ENCODE measurements at places on chromosomes 12 and 14.
A peak's percentile ranks its signal among the peaks of the same experiment; 100 is the strongest.

DNA sequence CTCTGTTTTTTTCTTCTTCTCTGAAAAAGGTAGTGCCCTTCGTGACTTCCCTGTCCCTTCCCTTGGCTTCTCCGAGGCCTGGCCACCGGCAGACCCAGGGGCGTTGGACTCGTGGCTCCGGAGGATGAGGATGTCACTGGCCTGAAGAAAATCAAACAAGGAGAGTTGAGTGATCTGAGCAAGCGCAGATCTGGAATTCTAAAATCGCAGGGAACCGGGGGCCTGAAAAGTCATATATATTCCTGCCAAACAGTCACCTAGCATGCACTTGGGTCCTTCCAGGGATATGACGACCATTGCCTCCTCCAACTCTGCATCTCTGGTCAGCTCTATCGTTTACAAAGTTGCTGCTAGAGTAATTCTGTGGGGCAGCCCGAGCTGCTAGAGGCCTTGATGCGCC lies 5.2 kb upstream of the PNMA1 start:
- no peak for DNase-seq

DNA sequence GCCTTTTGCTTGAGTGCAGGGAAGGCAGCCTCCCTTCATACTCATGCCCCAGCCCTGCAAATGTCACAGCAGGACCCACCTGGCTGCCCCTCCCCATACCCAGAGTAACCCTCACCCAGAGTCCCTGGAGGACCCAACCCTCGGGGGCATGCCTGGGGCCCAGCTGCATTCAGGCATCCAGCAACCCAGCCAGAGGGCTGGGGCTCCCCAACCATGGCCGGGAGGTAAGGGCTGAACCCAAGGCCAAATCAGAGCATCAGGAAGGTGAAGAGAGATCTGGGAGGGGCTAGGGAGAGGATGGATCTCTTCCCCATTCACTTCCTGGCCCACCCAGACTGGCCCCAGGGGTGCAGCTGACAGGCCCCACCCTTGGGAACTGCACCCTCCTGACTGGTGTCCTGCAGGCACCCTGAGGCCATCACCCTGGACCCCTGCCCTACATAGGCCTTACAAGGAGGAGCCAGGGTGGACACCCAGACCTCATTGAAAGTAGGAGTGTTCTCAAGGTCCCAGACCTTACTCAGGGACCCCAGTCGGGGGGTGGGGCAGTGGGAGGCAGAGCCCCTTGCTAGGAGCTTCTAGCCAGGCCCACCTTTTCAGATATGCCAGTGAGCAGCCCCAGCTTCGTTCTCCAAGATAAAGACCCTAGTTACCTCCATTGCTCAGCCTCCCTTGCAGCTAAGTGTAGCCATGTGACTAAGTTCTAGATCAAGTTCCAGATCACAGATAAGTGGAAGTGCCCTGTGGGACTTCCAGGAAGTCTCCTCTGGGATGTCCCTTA lies 849 bp upstream of the PLD4 start:
- DNase-seq: no peak

- DNase-seq: no peak
Observed at GRCh38 chr12:123971770-123972456, 718 bp downstream of the CCDC92 start.

DNA sequence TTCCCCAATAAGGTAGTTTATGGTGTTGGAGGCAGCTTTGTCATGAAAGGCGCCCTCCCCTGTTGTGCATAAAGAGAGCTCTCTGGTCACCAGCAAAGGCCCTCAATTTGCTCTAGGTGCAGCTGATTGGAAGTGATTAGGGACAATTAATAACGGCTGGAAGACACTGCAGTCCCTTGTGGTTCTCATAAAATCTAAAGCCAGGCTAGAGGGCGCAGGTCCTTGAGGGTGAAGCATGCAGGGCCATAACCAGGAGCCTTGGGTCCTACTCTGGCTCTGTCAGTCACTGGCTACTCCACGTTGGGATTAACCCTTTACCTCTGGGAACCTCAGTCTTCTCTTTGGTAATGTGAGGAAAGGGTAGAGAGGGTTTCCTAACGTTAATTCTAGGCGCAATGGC lies 1.9 kb downstream of the DAAM1 start:
- DNase-seq: no peak

DNA sequence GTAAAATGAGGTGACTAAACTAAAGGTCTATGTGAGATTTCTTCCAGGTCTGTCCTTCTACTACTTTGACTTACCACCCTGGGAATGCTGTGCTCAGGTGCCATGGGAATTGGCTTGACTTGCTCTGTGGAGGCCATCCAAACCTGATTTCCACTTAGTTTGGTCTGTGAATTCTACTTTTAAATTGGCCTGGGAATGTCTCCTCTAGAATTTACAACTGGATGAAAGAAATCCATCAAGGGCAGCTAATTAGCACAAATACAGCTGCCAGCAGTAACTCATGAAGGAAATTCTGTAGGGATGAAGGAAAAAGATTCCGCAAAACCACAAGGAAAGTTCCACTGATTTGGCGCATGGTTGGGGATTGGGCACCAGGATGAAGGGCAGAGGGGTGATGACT lies 31.7 kb upstream of the FRMD6 start:
- DNase-seq: no peak

GRCh38 chr14:97138801-97139200 lies 341.6 kb downstream of the VRK1 start:
- DNase-seq: no peak

- DNase-seq: no peak
Observed at GRCh38 chr14:92850492-92850891, 56.4 kb downstream of the GOLGA5 start.

GRCh38 chr14:75392686-75393641 lies 34.9 kb upstream of the JDP2 start:
- no peak for DNase-seq

DNA sequence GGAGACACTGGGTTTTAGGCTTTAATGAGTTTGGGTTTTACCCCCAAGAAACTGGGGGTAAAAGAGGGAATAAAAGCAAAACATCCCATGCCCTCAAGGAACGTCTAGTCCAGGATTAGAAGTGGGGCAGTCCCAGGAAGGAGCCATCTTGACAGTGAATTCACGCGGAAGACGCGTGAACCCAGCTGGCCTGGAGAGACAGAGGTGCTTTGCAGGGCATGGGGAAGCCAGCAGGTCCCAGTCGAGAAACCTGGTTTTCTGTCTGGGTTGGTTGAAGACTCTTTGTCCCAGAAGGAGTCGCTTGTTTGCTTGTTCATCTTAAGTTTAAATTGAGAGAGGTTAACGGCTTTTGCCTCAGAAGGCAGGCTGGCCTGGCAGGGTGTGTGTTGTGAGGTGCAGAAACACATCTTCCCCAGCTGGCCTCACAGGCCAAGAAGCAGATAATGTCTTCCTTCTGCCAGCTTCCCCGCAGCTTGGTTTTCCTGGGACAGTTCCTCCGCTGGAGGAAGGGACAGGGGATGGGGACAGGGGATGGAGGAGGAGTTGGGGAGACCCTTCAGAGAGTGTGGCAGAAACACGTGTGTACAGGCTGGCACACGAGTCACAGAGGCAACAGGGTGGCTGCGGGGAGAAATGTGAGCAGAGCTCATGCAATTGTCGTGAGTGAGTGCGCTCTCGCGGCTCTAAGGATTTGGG lies 18.5 kb upstream of the CD9 start:
- no peak for DNase-seq

DNA sequence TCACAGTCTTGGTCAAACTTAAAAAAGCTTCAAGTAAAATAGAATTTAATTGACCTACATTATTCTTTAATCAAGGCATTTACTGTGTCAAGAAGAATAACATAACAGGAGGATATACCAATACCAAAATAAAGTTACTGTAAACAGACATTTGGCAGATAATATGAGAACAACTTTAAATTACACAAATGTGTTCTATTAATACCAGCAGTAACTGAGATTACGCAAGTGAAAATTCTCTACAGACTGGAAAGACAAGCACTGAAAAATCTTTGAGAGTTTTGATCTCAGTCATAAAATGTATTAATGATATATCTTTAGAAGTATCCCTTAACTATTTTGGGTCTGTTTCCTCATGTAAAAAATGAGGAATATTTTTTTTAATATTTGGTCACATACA lies 169.2 kb upstream of the SOX5 start:
- DNase-seq: no peak

DNA sequence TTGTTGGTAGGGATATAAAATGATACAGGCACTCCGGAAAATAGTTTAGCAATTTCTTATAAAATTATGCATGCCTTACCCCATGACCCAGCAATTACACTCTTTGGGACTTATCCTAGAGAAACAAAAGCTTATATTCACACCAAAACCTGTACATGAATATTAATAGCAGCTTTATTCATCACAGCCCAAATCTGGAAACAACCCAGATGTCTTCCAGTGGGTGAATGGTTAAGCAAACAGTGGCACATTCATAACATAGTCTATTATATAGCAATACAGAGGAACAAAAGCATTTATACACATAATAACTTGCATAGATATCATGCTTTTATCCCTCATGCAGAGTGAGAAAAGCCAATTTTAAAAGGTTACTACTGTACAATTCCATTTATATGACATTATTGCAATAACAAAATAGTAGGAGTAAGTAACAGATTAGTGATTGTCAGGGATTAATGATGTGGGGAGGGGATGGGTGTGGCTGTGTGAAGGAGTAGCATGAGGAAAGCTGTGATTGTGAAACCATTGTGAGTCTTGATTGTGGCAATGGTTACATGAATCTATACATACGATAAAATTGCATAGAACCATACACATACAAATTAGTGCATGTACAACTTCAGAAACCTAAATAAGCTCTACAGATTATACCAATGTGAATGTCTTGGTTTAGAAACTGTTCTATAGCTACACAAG lies 363.1 kb upstream of the OR4E1 start:
- DNase-seq: no peak

DNA sequence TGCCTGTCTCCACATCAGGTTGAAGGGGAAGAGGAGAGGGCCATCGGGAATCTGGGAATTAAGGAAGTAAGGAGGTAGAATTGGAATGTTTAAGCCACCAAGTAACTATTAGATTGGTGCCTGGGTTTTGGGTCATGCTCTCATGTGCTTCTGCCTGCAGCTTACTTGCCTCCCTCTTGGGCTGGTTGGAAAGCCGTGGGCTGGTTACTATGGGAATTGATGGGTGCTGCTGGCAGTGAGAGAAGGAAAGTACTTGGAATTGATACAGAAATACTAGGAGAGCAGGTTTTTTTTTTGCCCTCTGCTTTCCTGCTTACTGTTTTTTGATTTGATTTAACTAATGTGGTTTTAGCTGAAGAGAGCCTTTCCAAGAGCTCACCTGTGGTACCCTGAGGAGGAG lies 493.5 kb upstream of the RGS6 start:
- no peak for DNase-seq

DNA sequence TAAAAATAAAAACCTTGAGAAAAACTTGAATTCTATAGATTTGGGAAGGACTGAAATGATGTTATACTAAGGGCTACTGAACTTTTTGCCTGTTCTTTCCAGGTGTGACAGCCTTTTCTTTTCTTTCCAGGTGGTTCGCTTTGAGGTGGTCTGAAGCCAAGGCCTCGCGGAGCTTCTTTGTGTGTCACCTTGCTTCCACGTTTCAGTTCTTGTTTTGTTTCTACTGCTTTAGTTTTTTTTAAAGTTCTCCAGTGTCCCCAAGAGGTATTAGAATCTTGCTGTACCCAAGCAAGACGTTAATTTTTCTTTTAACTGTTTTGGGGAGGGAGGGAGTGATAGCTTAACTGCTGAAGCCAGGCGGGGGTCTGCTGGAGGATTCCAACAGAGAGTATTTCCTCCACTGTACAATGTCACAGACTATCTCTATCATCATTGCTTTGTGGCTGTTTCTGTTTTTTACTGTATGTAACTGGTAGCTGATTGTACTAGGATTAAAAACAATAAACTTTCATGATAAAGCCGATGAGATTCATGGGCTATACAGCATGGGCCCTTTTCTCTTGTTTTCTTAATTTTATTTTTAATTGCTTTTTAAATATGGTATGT lies 40.2 kb downstream of the PROX2 start:
- no peak for DNase-seq

- DNase-seq: no peak
Observed at GRCh38 chr12:89669197-89669596, 39.4 kb downstream of the ATP2B1 start.

- no peak for DNase-seq
Observed at GRCh38 chr14:55794655-55795595, 214.9 kb downstream of the KTN1 start.

- peak; percentile 42 for DNase-seq
Observed at GRCh38 chr14:102928412-102929240, 6.2 kb downstream of the AMN start.

DNA sequence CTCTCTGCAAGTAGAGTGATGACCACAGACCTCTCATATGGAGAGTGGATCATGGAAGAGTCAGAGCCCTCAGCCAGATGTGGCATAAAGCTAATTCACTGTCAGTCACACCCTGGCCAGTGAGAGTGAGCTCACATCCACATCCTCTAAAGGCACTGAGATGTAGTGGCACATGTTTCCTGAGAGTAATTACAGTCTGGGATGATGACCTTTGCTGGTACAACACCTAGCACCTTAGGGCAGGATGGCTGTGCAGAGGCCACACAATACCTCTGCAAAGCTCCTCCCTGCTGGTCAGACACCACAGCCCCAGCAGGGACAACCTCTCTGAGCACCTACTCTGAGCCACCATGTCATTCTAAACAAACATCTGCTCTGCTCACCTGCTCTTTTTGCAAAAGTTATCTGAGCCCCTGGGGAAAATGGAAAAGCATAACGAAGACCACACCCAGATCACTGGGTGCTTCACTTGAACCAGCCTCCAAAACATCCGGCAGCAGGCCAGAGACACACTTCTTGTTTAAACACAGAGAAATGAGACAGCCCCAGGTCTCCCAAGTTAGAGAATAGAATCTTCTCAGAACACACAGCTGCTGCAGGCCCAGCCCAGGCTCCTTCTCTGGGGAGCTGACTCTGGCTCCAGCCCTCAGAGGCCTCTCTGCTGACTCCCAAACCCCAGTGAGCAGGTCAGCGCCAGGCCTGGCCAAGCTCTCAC lies 30.3 kb downstream of the PITPNM2 start:
- no peak for DNase-seq

- DNase-seq: no peak
Observed at GRCh38 chr12:14828892-14829291, 14.4 kb downstream of the ART4 start.

DNA sequence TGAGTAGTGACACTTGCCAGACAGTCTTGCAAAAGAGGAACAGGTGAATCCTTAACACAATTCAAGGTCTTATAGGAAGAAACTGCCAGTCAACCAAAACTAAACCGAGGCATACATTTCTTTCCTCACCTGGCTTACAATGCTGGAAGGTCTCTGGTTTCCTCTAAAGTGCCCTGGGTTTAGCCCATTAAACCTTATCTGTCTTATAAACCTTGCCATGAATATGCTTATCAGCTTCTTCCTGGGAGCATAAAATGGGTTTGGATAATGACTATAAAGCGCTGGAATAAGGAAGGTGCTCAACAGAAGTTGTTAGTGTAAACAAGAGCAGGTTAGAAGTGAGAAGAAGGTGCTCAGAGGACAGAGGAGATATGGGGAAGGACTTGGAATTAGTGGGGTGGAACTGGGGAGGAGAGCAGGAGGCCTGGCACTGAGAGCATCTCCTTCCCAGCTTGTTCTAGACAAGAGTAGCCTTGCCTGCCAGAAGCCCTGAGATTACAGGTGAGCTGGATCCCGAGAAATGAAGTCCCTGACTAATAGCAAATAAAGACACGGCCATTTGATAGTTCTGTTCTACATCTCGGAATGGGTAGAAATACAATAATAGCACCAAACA lies 14.1 kb upstream of the GPRC5A start:
- no peak for DNase-seq

GRCh38 chr12:113333877-113334785 lies 778 bp downstream of the SLC8B1 start:
- DNase-seq: no peak

- DNase-seq: no peak
Observed at GRCh38 chr14:81169711-81170103, 51.1 kb downstream of the GTF2A1 start.

GRCh38 chr14:69693145-69693544 lies 73.8 kb upstream of the SRSF5 start:
- no peak for DNase-seq
